Kidney (tissue), 22 donors: ENCODE measurements at places on chromosomes 7 and 10. TPM values are rescaled to one million over a fixed set of nuclear protein-coding genes. Genes with fewer than 3 reads are reported as not detected.

FIS1 gene
- 180 TPM for total RNA-seq

LEP gene
- total RNA-seq, result not detected

TAS2R3 gene
- 2.7 TPM for total RNA-seq

KLF14 gene
- total RNA-seq, result not detected

PRLHR gene
- total RNA-seq, result not detected

TAS2R16 gene
- total RNA-seq, result not detected
